CD4-positive, alpha-beta T cell treated with Interleukin-17A for 1 hour (primary cell): ENCODE measurements at places on chromosomes 7 and 10.

- DNase-seq: no peak
Measured at GRCh38 chr10:45468079-45468478, 94.1 kb downstream of the ALOX5 start.

DNA sequence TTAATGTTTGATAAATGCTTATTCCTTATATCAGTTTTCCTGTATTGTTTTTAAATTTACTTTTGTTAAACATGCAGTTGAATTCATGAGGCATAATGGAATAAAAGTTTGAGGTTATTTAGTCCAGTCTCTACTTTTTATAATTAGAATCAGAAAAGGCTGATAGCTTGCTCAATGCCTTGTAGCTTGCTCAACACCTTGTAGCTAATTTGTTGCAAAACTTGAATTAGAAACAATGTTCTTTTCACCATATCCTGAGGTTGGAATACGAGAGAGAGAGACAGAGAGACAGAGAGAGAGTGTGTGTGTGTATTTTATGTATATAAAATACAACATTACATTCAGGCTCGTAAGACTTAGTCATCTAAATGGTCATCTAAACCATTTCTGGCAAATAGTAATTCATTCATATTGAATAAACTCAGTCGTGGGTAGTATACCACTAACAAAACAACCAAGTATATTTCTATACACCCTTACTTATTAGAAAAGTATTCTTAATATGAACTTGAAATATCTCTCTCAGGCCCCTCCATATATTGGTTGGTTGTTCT, 243.5 kb downstream of the ADK start:
- DNase-seq: no peak

DNA sequence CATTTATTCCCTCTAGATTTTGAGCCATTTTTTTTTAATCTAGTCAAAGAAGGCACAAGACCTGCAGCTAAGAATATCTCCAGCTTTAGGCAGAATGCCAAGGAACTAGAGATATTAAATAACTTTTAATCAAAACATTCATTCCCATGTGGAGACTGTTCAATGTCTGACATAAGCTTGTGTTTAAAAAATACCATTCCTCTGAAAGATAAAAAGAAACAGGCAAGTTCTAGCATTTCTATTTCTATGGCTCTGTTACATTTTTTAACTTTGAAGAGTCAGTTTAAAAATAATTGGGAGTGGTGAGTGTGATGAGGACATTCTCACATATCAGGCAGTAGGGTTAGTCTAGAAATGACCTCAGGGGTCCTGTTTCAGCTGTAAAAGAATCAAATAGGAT, 48.0 kb downstream of the RHOBTB1 start:
- no peak for DNase-seq

DNA sequence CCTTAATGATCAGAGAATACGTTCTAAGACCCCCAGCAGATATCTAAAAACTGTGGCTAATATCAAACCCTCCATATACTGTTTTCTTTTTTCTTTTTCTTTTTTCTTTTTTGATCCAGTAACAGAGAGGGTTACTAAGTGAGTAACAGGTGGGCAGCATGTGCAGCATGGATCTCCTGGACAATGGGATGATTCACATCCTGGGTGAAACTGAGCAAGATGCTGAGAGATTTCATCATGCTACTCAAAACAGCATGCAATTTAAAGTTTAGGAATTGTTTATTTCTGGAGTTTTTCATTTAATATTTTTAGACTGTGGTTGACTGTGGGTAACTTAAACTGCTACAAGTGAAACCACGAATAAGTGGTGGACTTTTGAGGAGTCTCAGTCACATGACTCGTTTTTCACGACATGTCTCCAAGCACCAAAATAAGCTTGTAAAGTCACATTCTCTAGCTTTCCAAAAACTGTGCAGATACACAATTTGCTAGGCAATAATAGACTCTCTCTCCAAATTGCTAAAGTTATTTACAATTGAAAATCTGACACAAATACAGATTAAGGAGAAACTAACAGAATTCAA, 716.2 kb downstream of the NXPH1 start:
- no peak for DNase-seq

DNA sequence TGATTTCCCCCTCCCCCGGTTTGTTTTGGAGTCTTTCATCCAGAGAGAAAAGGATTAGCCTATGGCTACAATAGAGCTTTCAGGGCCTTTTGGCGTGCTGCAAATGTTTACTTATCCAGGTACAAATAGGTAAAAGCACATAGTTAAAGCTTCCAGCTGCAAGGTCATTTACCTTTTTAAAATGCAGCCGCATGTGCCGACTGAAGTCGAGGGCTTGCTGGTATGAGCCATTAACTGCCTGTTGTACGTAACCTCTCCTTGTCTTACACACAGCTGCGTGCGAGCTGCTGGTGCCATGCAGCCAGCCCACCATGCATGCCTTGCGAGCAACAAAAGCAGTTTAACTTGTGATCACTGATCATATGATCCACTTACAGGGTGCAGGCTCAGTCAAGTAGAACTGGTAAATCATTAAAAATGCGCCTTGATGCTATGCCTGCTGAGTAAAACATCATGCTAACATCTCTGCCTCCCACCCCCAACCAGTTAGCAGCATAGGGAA, 866.4 kb downstream of the LRMDA start:
- no peak for DNase-seq

GRCh38 chr7:158911145-158911544, 54.8 kb downstream of the DYNC2I1 start:
- DNase-seq: no peak

DNA sequence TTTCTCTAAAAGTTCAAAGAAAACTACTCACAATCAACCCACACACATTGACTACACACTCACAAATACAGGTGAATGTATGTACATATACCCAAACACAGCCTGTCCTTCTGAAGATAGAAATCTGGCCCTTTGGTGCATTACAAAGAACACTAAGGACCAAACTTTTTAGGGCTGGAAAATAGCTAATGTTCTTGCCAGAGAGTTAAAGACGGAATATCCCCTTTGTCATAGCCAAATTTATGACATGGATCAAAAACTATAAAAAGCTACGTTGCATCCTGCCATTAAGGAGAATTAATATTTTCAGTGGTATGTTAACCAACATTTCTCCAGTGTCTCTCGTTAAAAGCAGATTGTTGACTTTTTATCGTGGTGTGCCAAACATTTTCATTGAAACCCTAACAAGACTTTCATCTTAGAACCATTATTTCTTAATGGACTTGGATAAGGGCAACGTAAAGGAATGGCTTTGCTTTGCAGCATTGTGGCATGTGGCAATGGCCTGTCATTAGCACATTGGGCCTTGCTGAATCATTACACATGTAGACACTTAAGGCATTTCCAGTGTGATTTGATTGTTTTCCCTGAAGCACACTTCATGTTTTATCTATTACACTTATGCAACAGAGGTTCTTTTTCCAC, 150.9 kb upstream of the MEOX2 start:
- no peak for DNase-seq

DNA sequence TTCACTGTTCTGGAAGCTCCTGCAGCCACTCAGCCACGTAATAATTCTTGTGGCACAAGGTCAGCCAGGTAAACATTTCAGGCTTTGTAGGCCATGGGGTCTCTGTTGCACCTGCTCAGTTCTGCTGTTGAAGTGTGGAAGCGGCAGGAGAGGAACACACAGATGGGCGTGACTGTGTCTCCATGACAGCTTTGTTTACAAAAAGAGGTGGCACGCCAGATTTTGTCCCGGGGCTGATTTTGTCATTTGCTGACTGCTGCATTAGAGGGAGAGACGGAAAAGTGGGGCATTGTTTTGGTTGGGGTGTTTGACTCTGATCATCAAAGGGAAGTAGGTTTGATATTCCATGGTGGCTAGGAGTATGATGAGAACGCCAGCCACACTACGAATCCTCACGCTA, 103.1 kb downstream of the PRKAG2 start:
- DNase-seq: no peak

- DNase-seq: no peak
Measured at GRCh38 chr10:121696854-121697253, 98.6 kb upstream of the FGFR2 start.

DNA sequence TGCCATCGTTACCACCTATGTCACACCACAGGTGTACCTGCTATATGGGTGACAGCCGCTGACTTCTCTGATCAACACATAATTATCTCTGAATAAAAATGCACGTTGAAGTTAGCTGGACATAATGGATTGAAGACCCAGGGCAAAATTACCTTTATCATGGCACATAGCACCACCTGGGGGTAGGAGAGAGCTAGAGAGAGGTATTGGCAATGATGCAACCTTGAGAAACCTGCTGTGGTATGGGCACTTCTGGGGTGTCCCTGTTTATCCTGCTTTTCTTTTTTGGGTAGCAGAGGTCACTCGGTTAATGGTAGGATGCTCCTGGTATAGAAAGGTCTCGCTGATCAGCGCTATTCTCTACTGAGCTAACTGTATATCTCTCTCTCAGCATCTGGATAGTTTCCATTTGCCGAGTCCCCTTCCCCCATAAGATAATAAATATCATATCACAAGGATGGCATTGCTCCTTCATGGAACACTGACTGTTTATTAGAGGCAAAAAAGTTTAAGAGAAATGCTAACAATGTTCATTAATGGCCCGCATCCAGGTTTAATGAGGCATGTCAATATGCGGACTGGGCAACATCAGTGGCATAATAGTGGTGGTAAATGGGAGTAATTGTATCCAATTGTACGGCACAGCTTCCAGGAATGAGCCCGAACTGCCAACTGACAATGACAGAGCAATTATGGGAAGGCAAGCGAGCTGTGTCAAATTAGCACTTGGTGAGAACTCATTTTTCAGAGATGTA, 323.1 kb downstream of the TFEC start:
- DNase-seq: peak; percentile 5

DNA sequence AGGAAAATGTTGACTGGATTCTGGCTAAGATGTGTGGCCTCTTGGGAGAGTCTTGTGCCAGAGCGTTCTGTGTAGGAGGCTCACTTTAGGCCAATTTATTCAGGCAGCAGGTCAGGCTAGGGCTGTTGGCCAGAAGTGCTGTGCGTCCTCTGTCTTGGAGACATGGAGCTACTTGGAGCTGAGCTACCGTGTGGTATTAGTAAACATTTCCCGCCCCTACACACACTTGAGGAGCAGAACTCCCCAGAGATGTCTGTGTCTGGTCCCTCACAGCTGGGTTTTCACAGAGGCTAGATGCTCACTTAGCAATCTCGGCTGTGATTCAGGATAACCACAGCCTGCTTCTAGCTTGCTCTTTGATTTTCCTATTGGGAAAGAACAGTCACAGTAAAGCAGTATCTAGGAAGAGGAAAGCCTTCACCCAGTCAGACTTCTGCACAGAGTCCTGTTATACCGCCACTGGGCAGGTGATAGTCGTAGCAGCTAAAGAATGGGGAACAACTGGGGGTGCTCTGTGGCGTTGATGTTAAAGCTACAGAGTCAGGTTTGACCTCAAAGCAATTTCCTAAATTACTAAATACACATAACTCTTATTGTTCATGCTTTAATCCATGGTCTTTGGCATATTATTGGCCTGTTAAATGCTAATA, 86.7 kb downstream of the MDFIC start:
- DNase-seq: no peak

DNA sequence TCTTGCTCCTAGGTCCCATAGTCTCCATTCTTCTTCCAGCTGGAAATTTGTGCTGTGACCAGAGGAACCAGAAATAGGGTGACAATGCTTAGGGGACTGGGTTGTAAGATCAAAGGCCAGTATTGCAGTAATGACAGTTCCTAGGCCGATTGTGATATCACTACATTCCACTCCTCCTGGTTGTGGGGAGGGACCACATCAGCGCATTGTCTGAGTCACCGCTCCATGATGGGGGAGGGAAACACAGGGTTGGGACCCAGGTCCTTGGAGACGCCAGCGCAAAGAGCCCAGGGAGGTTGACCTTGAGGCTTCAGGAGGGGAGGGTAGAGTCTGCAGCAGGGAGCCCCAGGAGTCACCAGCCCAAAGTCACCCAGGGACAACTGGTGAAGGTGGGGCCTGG, 20.8 kb upstream of the GGCT start:
- no peak for DNase-seq

GRCh38 chr10:6721480-6721879, 141.4 kb upstream of the PRKCQ start:
- no peak for DNase-seq

- DNase-seq: no peak
Measured at GRCh38 chr7:70810558-70811139, 321.3 kb upstream of the GALNT17 start.

DNA sequence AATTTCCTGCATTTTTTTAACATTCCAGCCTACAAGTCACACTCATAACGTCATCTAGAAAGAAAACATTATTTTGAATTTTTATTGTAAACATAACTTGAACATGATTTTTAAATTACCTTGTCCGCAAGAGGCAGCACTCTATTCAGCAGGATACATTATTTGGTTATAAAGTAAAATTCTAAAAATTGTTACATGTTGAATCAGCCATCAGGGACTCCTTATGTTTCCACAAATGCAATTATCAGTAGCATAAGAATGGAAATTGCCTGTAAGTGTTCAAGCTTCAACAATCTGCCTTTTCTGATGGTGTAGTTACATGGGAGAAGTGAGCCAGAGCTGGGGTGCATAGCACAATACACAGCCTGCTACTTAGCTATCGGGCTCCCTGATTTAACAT, 97.5 kb downstream of the ZNF365 start:
- DNase-seq: no peak

DNA sequence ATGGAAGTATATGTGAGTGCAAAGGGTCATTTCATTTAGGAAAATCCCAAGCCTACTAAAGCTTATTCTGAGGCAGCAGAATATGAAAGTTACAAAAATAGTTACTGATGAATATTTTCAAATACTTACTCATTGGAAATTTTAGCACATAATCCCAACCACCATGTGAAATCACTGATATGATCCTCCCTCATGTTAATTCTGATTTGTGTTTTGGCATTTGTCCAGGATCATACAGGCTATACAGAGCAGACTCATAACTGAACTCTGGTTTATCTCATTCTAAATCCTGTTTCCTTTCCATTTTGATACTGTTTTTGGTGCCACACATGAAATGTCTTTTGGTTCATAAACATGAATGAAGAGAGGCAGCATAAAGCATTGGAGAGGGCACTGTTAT, 3.4 kb upstream of the FAM24B start:
- no peak for DNase-seq

GRCh38 chr10:101572126-101572525, 15.9 kb downstream of the POLL start:
- no peak for DNase-seq
